AG08396 (cell line): ENCODE measurements at places on chromosomes 3 and 15.

DNA sequence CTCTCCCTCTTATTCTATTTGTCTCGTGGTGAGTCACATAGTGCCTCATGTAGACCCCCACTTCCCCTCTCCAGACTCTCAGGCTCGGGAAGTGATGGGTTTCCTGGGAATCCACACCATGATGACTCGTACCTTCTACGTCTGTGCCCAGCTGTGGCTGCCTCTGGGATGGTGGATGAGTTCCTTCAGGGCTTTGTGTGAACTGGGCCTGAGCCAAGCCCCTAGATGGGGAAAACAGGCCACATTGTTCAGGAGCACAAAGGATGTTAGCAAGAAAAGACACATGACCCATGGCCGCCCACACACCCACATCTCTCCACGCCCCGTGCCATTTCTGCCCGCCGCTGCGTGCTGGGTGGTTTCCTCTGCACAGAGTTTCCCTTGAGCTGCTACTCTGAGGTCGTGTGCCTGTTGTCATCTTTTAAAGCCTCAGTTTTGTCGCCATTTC, 10.5 kb downstream of the ISG20 start:
- peak; percentile 79 for DNase-seq

- peak; percentile 62 for DNase-seq
Measured at GRCh38 chr3:73419179-73419803, 205.4 kb downstream of the PDZRN3 start.

DNA sequence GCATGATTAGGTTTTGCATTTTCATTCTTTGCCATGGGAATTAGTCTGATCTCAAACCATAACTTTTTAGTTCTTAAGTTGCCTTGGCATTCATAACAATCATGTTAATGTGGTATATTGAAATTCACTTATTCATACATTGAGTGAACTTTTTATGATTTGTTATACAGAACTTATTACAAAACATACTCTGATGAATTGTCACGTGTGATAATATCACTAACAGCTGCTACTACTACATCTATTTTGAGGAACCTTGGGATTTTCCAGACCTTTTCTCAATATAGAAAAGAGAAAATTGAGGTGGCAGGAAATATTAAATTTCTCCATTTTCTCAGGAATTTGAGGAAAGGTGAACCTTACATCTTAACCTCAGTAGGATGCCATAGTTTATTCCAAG, 9.2 kb downstream of the LXN start:
- DNase-seq, result no peak

GRCh38 chr3:72633121-72633520, 215.1 kb downstream of the SHQ1 start:
- no peak for DNase-seq

DNA sequence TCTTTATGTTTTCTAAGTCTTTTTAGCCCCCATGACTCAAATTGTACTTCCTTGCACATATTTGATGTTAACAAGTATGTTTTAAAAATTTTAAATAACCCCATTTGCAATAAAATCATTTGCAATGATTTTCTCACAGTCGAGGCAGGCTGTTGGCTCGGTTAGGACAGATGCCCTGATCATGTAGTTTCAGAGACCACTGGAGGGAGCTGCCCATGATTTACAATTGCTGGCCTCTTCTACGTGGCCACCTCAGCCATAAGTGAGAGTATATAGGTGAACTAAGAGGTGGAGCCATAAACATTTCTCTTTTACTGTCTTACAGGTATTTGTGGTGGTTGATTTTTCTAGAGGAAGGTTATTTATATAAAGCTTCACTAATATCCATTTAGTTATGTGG, 1.7 kb downstream of the DTWD1 start:
- DNase-seq, result no peak

GRCh38 chr3:158701420-158702065, 29.1 kb upstream of the LXN start:
- no peak for DNase-seq

DNA sequence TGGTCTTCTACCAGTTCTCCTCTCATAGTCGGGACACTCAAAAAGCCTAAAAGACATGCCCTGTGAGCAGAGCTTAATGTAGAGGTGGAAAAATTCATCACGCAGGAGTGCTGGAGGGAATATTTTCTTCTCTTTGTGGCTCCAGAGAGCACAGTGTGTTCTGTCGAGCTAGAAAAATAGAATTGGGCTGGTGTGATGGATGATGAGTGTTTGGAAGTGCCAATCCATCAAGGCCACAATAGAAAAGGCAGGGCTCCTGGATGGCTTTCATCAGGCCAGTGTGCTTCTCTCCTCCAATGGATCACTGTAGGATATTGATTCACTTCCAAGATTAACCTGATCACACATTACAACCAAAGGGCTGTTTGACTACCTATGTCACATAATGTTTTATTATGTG, 65.7 kb downstream of the CD47 start:
- DNase-seq, result no peak

DNA sequence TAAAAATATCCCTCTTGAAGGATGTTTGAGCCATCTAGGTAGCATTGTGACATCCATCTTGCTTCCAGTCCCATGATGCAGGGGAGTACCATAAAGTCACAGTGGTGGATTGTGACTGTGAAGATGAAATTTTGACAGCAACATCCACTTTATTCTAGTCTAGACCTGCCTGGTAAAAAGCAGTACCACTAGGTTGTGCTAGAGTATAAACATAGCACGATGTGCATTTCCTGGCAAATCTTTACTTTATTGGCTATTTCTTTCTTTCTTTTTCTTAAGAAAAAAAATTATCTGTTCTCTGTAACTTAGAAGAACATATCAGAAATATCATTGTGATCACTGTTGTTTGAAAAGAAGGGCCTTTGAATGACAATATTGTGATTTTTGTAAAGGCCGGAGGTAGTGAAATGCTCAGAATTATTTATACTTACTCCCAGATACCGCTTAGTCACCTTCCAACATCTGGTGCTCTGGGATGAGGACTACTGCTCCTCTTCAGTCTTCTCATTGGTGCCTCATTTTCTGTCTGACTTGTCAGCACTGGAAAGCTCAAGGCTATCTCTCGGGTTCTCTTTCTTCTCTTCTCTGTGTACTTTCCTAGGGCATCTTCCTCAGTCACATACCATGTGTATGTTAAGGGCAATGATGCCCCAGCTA, 35.6 kb downstream of the AGBL1 start:
- no peak for DNase-seq

DNA sequence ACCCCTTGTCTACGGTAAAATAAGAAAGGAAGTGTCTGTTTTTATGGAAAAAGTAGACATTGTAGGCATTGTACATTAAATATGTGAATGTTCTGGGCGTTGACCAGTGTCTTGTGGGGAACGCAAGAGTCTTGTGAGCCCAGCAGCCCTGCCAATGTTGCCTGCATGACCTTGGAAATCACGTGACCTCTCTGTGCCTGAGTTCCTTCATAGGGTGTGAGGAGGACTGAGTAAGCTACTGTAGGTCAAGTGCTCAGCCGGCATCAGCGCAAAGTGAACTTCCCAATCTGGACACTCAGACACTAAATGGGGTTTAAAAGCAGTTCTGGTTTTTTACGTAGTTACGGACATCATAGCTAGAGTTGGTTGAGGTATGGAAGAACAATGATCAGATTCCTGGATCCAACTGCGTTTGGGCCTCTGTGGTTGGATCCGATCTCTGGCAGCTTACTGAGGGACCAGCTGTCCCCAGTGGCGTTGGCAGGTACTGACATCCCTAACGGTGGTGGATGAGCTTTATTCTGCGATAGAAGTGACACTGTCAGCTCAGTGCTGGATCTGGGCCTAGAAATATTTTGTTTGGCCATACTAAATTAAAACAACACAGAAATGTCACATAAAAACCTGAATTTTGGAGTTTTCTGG, 63.8 kb downstream of the SPSB4 start:
- no peak for DNase-seq

DNA sequence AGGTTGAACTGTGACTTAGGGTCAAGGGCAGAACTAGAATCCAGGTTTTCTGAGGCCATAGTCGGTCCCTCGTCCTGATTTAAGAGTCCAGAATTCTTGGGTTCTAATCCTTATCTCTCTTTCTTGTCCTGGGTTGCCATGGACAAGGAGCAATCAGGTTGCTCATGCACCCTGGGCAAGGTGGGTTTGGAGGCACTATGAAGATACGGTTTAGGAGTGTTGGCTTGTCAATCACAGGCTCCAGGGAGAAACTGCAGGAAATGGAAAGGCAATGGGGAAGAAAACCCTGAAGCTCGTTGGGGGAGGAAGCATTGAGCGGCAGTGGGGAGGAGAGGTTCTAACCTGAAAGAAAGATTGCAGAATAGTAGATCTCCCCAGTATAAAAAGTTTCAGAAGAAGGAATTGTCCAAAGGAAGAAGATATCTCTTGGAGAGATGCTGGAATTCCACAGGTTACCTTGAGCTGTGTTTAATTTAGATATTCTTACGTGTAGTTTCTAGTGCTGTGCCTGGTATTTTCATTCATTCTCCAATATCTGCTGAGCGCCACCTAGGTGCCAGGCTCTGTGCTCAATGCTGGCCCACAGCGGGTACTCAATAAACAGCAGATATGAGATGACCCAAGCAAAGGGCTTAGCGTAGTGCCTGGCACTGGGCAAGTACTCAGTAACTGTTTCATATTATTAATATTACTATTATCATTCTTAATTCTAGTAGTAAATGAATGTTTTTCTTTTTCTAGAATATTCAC, 2.0 kb downstream of the ACAN start:
- no peak for DNase-seq

GRCh38 chr15:98776607-98777281, 128.4 kb downstream of the IGF1R start:
- DNase-seq, result peak; percentile 42

GRCh38 chr3:107258300-107258699, 118.9 kb upstream of the CCDC54 start:
- no peak for DNase-seq

GRCh38 chr15:36590838-36591237, 11.4 kb downstream of the CDIN1 start:
- no peak for DNase-seq

DNA sequence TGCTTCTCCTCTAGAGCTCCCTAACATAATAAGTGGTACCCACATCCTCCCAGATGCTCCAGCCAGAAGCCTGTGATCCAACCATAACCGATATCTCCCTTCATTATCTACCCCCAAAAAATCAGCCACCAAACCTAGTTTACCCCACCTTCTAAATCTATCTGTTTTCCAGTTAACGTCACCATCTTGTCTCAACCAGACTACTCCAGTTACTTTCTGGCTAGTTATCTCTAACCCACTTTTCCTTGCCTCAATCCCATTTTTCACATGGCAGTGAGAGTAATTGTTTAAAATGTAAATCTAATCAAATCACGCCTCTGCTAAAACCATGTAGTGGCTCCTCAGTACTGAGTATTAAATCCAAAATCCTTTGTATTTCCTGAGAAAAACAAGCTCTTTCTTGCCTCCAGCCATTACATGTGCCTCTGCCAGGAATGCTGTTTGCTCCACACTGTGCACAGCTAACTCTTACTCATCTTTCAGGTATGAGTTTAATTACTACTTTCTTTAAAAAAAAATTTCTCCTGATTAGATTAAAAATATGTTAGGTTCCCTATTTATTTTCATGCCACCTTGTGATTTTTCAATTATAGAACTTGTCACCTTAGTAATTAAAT, 15.4 kb downstream of the CCDC54 start:
- peak; percentile 42 for DNase-seq

- peak; percentile 23 for DNase-seq
Measured at GRCh38 chr3:98778852-98779413, 15.8 kb downstream of the ST3GAL6 start.

DNA sequence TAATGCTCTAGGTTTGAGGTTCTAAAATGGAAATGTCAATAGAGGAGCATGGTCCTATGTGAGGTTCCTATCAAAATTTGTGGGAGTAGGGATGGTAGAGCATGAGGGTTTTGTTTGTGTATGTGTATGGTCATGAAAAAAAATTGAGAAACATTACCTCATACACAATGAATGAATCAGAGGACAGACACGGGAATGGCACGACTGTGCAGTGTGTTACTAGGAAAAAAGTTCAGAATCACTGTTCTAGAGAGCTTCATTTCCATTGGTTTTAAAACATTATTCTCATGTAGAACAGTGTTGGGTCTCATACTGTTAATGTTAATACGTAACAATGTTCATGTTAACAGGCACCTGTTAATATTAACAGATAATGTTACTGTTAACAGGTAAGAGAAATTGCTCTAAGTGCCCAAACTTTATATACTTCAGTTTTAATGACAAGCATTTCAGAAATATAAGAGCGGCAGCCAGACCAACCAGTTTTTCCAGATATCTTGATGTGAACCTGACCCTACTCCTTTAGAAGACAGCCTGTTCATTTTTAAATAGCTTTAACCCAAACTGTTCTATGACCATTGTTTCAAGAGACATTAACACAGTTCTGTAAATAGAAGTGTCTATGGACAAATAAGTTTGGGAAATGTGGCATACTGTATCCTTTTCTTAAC, 48.0 kb downstream of the SLC15A2 start:
- no peak for DNase-seq

DNA sequence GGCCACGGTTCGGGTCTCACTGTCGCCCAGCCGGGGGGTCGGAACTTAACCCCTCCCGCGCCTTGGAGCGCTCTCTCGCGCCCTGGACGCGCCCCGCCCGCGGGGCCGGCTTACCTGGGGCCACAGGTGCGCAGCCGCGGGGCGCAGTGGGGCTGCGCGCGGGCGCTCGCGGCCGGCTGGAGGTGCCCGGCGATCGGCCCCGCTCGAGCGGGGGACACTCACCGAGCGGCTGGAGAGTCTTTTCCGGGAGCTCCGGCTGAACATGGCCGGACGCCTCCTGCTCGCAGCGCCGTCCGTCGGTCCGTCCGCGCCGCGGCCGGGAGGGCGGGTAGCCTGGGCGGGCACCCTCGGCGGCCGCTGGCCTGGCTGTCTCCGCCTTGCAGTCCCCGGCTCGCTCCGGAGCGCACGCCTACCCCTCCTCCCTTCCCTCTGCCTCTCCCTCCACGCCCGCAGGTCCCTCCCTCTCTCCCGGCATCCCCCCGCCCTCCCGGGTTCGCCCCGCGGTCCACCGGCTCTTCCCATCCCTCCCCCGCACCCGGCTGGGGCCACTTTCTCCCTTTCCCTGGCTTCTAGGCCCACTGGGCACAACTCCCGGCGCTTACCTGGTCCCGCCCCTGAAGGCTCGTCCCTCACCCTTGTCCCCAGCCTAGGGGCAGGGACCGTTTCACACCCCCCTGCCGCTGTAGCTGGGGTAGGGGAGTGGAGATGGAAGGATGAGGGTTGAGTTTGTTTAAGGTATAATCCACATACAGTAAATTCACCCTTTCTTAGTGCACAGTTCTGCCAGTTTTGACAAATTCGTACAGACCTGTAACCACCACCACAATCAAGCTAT, 220.1 kb upstream of the PRICKLE2 start:
- DNase-seq, result peak; percentile 72

- DNase-seq, result no peak
Measured at GRCh38 chr15:96887730-96888129, 557.2 kb downstream of the NR2F2 start.
